ENCODE measurements at places on chromosomes 3 and 15. TPM values are rescaled to one million over a fixed set of nuclear protein-coding genes. Genes with fewer than 3 reads are reported as not detected.

ZBED2 gene
- 0.20 TPM for total RNA-seq

RAB6B gene
- total RNA-seq = 5.0 TPM

ZPLD1 gene
- 0.47 TPM for total RNA-seq

MUC13 gene
- not detected for total RNA-seq

WDR49 gene
- total RNA-seq = 1.6 TPM
